ENCODE measurements at places on chromosomes 1 and 21. TPM values are rescaled to one million over a fixed set of nuclear protein-coding genes. Genes with fewer than 3 reads are reported as not detected.
A peak's percentile ranks its signal among the peaks of the same experiment; 100 is the strongest.

DNA sequence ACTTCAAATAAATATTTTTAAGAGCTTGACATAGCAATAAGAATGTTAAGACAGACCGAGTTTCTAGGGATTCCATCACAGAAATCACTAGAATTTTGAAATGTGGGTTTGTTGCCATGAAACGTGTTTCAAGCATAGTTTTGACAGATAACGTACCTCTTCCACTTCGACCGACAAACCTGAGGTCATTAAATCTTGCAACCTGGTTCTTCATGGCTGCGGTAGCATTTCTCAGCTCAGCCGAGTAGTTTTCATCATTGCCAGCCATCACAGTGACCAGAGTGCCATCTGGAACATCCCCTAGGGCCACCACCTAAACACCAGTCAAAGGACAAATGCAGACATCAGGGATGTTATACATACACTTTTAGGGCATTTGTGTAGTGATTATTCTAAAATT, 168.7 kb downstream of the RUNX1 start:
- DNase-seq = peak; percentile 57

- no peak for DNase-seq
Measured at GRCh38 chr1:64984106-64984505, 17.8 kb upstream of the JAK1 start.

DNA sequence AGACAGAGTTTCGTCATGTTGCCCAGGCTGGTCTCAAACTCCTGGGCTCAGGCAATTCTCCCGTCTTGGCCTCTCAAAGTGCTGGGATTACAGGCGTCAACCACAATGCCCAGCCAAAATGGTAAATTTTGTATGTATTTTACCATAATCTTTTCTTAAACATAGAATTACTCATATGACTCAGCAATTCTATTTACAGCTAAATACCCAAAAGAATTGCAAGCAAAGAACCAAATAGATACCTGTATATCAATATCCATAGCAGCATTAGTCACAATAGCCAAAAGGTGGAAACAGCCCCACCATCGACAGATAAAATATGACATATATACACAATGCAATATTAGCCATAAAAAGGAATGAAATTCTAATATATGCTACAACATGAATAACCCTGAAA, 36.5 kb downstream of the TESK2 start:
- DNase-seq = no peak

DNA sequence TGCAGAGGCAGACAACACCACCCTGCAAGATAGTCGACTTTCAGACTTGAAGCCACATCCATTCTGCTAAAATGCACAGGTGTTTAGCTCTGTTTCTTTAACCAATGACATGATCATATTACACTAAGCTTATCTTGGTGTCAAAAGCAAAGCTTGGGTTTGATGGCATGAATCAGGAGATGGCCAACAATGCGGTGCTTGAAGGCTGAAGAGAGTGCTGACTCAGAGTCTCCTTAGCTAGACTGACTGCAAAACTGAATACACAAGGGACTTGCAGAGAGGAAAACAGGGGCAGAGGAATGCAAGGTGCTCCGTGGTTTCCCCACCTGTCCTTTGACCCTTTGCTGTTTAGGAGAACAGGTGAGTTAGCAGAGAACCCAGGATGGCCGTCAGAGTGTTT, 262.6 kb downstream of the SIPA1L2 start:
- no peak for DNase-seq

DNA sequence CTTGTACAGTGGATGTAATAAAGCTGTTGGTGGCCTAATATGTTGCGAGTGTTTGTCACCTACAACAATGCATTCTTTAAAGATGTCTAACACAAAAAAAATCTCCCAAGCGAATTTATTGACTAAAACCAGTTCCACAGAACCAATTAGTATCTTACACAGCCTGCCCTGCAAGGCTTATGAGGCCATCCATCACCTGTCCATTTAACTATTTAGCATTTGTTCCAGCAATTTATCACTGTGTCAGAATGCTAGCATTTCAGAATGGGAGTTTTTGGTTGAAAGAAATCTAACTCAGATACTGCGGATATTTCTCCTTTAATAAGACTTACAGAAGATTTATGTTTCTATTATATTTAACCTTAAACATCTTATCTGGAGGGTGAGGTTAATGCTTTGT, 831.1 kb upstream of the PRMT6 start:
- DNase-seq = no peak

DNA sequence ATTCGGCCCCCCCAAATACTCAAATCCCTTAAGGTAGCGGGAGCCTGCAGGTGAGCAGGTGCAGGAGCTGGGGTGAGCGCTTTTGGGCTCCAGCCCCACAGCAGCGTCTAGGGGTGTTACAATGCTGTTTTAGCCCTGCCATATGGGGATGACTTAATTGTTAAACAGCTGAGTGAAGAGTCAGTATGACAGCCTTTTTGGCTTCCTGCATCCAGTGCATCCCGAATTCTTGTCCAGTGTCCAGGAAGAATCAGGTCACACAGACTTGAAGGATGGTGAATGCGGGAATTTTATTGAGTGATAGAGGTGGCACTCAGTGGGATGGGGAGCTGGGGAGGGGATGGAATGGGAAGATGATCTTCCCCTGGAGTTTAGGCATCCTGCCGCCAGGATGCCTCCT, 30.4 kb upstream of the HHAT start:
- DNase-seq = no peak

The FBLIM1 gene
- 94.5 TPM for total RNA-seq

The CCDC17 gene
- 0.66 TPM for total RNA-seq
